Thyroid gland (tissue), 4 donors: ENCODE measurements at places on chromosomes 7 and 10. TPM values are rescaled to one million over a fixed set of nuclear protein-coding genes. Genes with fewer than 3 reads are reported as not detected.

Gene RAPGEF5
- total RNA-seq = 46.5 TPM

Gene CYP2C19
- not detected for total RNA-seq

Gene SNX10
- total RNA-seq = 5.0 TPM

Gene LIPN
- total RNA-seq = not detected

Gene PRSS37
- not detected for total RNA-seq
